Naive thymus-derived CD4-positive, alpha-beta T cell (primary cell): ENCODE measurements at places on chromosomes 2 and 18. TPM values are rescaled to one million over a fixed set of nuclear protein-coding genes. Genes with fewer than 3 reads are reported as not detected.

MRO gene
- polyA plus RNA-seq: not detected

GPAT2 gene
- 4.6 TPM for polyA plus RNA-seq

PRSS56 gene
- not detected for polyA plus RNA-seq

IL36B gene
- not detected for polyA plus RNA-seq

TWSG1 gene
- 5.0 TPM for polyA plus RNA-seq

FOXI3 gene
- not detected for polyA plus RNA-seq

ATOH8 gene
- polyA plus RNA-seq: not detected

CDK15 gene
- not detected for polyA plus RNA-seq

RBKS gene
- 5.5 TPM for polyA plus RNA-seq

AGFG1 gene
- polyA plus RNA-seq: 29.5 TPM

SERPINB13 gene
- polyA plus RNA-seq: not detected

LIPG gene
- not detected for polyA plus RNA-seq

ERFE gene
- not detected for polyA plus RNA-seq

KCNK3 gene
- polyA plus RNA-seq: not detected

SH3BP4 gene
- polyA plus RNA-seq: not detected

TCF23 gene
- not detected for polyA plus RNA-seq

ATP6V1B1 gene
- polyA plus RNA-seq: not detected

YPEL5 gene
- 129 TPM for polyA plus RNA-seq

ITPRIPL1 gene
- polyA plus RNA-seq: 0.85 TPM

CAPN14 gene
- 0.16 TPM for polyA plus RNA-seq

L3MBTL4 gene
- polyA plus RNA-seq: 0.49 TPM

HOXD13 gene
- polyA plus RNA-seq: not detected

PUS10 gene
- polyA plus RNA-seq: 3.2 TPM

IL1RL2 gene
- polyA plus RNA-seq: not detected

ACOXL gene
- not detected for polyA plus RNA-seq

MTX2 gene
- polyA plus RNA-seq: 17.8 TPM

NT5C1B gene
- polyA plus RNA-seq: 0.39 TPM

NEURL3 gene
- not detected for polyA plus RNA-seq

GEN1 gene
- 0.44 TPM for polyA plus RNA-seq

PLCD4 gene
- 0.15 TPM for polyA plus RNA-seq

HRH4 gene
- polyA plus RNA-seq: not detected

CTNNA2 gene
- polyA plus RNA-seq: not detected

ESPNL gene
- not detected for polyA plus RNA-seq

ELOA2 gene
- polyA plus RNA-seq: not detected

FOXD4L1 gene
- not detected for polyA plus RNA-seq

MYO5B gene
- 0.04 TPM for polyA plus RNA-seq

VWC2L gene
- polyA plus RNA-seq: not detected

SH2D6 gene
- not detected for polyA plus RNA-seq

LCT gene
- polyA plus RNA-seq: not detected

MOGAT1 gene
- not detected for polyA plus RNA-seq

UGT1A8 gene
- not detected for polyA plus RNA-seq

HOXD1 gene
- not detected for polyA plus RNA-seq

ADNP2 gene
- 10.7 TPM for polyA plus RNA-seq

SF3B6 gene
- polyA plus RNA-seq: 114 TPM

METTL4 gene
- polyA plus RNA-seq: 18.7 TPM

KHK gene
- polyA plus RNA-seq: 8.8 TPM

PKP4 gene
- polyA plus RNA-seq: 1.3 TPM

DSC3 gene
- not detected for polyA plus RNA-seq

PSMD14 gene
- 56.1 TPM for polyA plus RNA-seq

PFN4 gene
- not detected for polyA plus RNA-seq

GAREM2 gene
- polyA plus RNA-seq: 2.6 TPM

PAX3 gene
- not detected for polyA plus RNA-seq

IL1RN gene
- polyA plus RNA-seq: not detected

KCNG2 gene
- polyA plus RNA-seq: not detected

GPR45 gene
- 0.26 TPM for polyA plus RNA-seq

SYT4 gene
- polyA plus RNA-seq: not detected

DNAH6 gene
- 1.7 TPM for polyA plus RNA-seq

CXCR4 gene
- 502 TPM for polyA plus RNA-seq

PPP4R1 gene
- 5.5 TPM for polyA plus RNA-seq

ZNF532 gene
- 0.28 TPM for polyA plus RNA-seq
